CD4-positive, alpha-beta T cell treated with Interleukin-1 beta for 1 hour (primary cell): ENCODE measurements at places on chromosomes 1 and 21.

DNA sequence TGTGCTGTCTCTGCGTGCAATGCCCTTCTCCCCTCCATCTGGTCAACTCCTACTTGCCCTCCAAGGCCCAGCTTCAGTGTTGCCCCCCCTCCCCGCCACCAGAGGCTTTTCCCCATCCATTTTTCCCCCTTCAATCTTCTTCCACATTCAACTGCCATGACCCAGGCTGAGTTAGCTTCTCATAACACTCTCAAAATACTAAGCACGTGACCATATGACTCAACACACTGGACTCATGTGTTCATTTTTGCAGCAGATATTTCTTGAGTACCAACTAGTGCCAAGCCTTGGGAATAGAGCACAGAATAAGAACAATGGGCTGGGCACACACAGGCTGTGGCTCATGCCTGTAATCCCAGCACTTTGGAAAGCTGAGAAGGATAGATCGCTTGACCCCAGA, 132.1 kb downstream of the IGSF21 start:
- DNase-seq, result no peak

DNA sequence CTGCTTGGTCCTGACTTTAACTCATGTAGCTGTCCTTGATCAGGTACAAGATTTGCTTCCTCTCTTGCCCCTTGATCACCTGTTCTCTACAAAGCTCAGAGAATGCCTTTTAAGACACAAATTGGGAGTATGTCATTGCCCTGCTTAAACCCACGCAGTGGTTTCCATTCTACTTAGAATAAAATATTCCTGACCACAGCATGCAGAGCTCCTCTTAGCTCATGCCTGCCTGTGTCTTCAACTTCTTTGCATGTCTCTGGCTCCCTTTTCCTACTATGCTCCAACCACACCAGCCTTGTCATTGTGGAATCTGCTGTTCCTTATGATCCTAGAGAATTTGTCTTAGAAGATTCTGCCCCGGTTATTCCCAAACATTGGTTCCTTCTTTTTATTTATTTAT, 393.1 kb downstream of the RRAGC start:
- no peak for DNase-seq

- DNase-seq, result no peak
Measured at GRCh38 chr1:10495475-10495817, 20.7 kb downstream of the PEX14 start.

DNA sequence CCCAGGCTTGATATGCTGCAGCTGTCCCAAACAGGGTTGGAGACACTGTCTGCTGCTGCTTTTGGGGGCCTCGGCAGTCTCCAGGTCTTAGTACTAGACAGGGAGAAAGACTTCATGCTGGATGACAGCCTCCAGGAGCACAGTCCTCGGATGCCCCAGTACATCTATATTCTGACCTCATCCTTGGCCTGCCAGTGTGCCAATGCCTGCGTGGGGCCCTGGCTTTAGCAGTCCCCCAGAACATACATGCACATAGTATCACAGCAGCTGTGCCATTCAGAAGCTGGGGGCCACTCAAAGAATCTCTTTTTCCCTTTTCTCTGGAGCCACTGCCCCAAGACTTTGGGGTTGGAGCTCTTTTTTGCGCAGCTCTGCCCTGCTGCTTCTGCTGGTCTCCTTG, 4.4 kb upstream of the ZSCAN20 start:
- DNase-seq, result no peak

DNA sequence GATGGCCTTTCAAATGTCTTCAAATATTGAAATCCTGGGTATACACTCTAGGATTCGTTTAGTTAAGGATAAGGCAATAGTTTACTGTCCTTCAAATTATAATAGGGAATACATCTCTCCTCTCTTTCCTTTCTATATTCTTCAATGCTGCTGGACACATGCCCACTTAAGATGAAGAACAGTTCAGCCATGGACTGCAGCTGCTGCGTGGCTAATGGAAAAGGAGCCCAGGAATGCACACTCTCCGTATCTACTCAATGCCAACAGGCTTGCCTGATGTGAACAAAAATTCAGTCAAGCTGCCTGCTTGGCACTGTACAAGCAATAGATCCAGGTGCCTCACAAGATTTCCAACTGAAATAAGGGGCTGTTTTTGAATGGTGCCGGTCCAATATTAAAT, 321.2 kb upstream of the LYPLAL1 start:
- no peak for DNase-seq

DNA sequence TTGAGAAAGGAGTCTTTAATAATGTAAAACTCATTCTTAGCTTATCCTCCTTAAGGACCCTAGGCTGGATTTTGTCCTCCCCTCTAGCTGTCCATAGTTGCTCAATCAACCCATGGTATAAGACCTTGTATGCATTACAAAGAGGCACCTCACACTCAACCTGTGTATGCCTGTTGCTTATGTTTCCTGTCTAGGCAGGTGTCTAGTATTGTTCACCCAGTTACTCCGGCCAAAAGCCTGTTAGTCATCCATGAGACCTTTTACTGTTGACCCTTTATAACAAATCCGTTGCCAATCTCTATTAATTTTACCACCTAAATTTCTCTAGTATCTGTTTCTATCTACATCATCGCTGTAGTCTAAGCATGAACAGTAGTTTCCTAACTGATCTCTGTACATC, 3.7 kb downstream of the LYPLAL1 start:
- no peak for DNase-seq
